ENCODE measurements at places on chromosomes 2 and 18.

GRCh38 chr2:170017860-170018532 is 160.0 kb upstream of the MYO3B start:
- DNase-seq = no peak

- no peak for DNase-seq
Measured at GRCh38 chr2:33784488-33784887, 185.4 kb upstream of the FAM98A start.

- no peak for DNase-seq
Measured at GRCh38 chr2:16654833-16655444, 10.7 kb downstream of the CYRIA start.

DNA sequence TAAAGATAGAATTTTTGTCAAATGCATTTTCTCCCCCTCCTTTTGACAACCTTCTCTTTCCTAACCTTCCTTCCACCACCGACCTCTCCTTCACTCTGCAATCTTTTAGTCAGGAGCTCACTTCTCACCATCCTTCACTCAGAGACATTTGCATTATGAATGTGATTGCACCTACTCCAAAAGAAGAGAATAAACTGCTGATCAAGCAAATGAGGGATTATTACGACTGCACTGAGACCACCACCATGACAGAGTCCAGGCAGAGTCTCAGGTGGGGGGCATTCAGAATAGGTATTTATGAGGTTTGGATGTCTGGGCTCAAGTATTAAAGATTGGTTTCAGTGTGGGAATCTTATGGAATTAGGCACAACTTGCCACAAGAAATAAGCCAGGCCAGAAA is 483.9 kb downstream of the PTH2R start:
- no peak for DNase-seq

GRCh38 chr18:7065736-7066135 is 51.9 kb downstream of the LAMA1 start:
- no peak for DNase-seq

GRCh38 chr2:7692657-7693161 is 775.5 kb downstream of the RNF144A start:
- no peak for DNase-seq

- no peak for DNase-seq
Measured at GRCh38 chr2:106566050-106566449, 78.9 kb downstream of the CD8B2 start.

GRCh38 chr2:34549710-34550345 is 950.7 kb upstream of the FAM98A start:
- DNase-seq = no peak

GRCh38 chr2:156562124-156562523 is 125.9 kb downstream of the GPD2 start:
- no peak for DNase-seq

DNA sequence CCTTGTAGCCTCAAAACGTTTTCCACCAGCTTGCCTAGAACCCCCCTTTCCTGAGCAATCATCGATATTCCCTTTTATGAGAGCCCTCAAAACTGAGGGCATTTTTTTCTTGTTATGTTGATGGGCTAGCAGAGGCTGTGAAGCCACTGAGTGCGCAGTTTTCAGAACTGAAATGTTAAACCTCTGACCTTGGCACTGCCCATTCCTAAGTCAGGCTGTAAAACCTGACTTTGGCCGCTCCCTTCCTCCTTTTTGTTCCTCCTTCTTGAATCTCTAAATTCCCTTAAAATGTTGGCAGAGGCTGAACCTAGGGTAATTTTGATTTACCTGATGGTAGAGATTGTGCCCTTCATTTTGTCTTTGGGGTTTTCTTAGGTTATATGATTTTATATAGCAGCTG is 334.2 kb downstream of the KIAA1328 start:
- DNase-seq = no peak

- DNase-seq = no peak
Measured at GRCh38 chr2:222176890-222177289, 121.9 kb downstream of the PAX3 start.

- DNase-seq = no peak
Measured at GRCh38 chr2:233379034-233379433, 24.7 kb downstream of the DGKD start.

GRCh38 chr18:33540392-33540791 is 37.6 kb upstream of the ASXL3 start:
- no peak for DNase-seq

- no peak for DNase-seq
Measured at GRCh38 chr2:234733795-234734600, 217.8 kb upstream of the SH3BP4 start.

Measured in caudate nucleus (tissue), 63 donors.